ENCODE measurements at places on chromosomes 4 and X. TPM values are rescaled to one million over a fixed set of nuclear protein-coding genes. Genes with fewer than 3 reads are reported as not detected.

HSFX4 gene
- total RNA-seq: not detected

AFP gene
- total RNA-seq: not detected

SLC7A11 gene
- 10.4 TPM for total RNA-seq

MAGEA4 gene
- total RNA-seq: not detected

GABRB1 gene
- 4.9 TPM for total RNA-seq

DNA sequence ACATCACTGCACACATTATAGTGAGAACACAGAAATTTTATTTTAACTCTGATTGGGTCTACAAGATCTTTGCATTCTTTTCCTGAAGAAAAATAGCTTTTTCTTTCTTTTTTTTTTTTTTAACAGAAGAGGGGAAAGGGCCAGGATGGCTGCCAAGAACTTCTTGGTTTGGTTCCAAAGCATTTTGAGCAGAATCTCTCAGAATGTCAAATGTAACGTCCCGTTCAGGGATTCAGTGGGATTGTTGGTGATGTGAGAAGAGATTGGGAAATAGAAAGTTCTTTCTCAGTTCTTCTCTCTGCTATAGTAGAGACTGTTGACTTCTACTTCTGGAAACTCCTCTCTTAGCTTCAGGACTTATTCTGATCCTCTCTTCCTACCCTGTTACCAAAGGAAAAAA, 70.9 kb upstream of the CBR4 start:
- no peaks in the 10 kb centered on the region for H3K4me1 ChIP-seq
- H3K27ac ChIP-seq: no peak overlapping the region
- H3K36me3 ChIP-seq: no peaks in the 10 kb centered on the region
- H3K4me3 ChIP-seq: no peak overlapping the region
- DNase-seq: no peak

DNA sequence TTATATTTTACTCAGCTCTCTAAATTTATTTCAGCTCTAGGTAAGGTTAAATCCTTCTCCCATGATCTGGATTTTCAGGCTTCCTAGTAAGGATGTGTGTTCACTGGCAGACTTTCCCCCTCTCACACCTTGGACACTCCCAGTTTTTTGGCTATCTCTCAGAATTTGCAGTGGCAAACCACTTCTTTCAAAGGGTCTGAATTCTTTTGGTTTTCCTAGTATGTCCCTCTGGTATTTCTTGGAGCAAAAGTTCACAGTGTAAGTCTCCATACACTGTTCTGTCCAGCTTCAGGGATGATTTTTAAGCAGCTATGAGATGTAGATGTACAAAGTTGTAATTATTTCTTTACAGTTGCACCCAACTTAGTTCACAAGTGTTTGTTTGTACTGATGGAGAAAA, 653.8 kb upstream of the GALNT7 start:
- H3K27ac ChIP-seq: no peak overlapping the region
- no peak for DNase-seq
- no peaks in the 10 kb centered on the region for H3K36me3 ChIP-seq
- H3K4me3 ChIP-seq: no peak overlapping the region
- H3K27me3 ChIP-seq: no peaks in the 10 kb centered on the region

- H3K27me3 ChIP-seq: no peaks in the 10 kb centered on the region
- no peak within 1 kb of the TSS for H3K4me3 ChIP-seq
- no peak for DNase-seq
Measured at GRCh38 chrX:22999696-23000223, at the start of gene DDX53. DDX53 (plus strand) TSS chrX:22999960; CDS start chrX:23000058, 98 bp downstream.

DNA sequence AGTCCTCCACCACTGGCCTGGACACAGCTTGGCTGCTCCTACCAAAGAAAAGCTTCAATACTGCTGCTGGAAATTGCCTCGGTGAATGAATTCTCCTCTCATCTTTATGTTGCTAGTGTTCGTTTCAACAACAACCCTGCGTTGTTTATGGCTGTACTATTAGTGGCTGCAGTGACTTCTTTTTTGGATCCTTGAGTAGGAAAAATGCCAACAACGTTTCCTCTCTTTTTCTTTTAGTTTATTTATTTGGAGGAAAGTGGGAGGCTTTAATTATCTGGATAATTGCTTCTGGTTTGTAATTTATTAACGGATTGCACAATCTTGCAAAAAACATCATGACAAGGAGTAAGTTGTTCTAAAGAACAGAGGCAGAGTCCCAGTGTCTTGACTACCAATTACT, 464.1 kb upstream of the TRAM1L1 start:
- H3K4me3 ChIP-seq: no peak overlapping the region
- peaks cover 6% of the 10 kb centered on the region for H3K4me1 ChIP-seq
- no peaks in the 10 kb centered on the region for H3K36me3 ChIP-seq
- no peak overlapping the region for H3K27ac ChIP-seq

GRCh38 chrX:111917591-111917990, 41.6 kb downstream of the TRPC5OS start:
- no peak overlapping the region for H3K27ac ChIP-seq
- H3K36me3 ChIP-seq: peaks cover 6% of the 10 kb centered on the region
- no peak for DNase-seq
- H3K27me3 ChIP-seq: peaks cover 2% of the 10 kb centered on the region
- no peaks in the 10 kb centered on the region for H3K4me1 ChIP-seq

DNA sequence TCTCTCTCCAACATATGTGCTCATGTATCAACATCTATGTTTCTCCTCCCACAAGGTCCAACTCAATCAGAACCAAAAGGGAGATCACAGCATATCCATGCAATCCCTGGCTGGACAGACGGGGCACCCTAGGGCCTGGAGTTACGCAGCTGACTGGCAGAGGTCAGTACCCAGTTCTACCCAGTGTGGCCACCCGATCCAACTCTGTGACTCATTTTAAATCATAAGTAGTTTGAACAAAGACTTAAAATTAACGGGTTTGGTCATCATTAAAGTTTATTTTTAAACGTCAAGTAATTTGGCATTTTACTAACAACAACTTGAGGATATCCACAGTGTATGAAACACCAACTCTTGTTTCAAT, 59.5 kb downstream of the APBB2 start:
- no peak overlapping the region for H3K27ac ChIP-seq
- no peaks in the 10 kb centered on the region for H3K36me3 ChIP-seq
- no peak overlapping the region for H3K4me3 ChIP-seq

- DNase-seq: no peak
- H3K36me3 ChIP-seq: no peaks in the 10 kb centered on the region
- H3K4me1 ChIP-seq: peaks cover 1% of the 10 kb centered on the region
- H3K27me3 ChIP-seq: no peaks in the 10 kb centered on the region
- H3K4me3 ChIP-seq: no peak overlapping the region
- no peak overlapping the region for H3K27ac ChIP-seq
Measured at GRCh38 chrX:18098763-18099162, 121.9 kb downstream of the BEND2 start.

GRCh38 chr4:85028910-85029309, 62.4 kb upstream of the WDFY3 start:
- H3K36me3 ChIP-seq: peaks cover 43% of the 10 kb centered on the region
- DNase-seq: no peak
- H3K27ac ChIP-seq: peak overlapping the region; percentile 88
- H3K4me3 ChIP-seq: no peak overlapping the region
- H3K4me1 ChIP-seq: peaks cover 12% of the 10 kb centered on the region

DNA sequence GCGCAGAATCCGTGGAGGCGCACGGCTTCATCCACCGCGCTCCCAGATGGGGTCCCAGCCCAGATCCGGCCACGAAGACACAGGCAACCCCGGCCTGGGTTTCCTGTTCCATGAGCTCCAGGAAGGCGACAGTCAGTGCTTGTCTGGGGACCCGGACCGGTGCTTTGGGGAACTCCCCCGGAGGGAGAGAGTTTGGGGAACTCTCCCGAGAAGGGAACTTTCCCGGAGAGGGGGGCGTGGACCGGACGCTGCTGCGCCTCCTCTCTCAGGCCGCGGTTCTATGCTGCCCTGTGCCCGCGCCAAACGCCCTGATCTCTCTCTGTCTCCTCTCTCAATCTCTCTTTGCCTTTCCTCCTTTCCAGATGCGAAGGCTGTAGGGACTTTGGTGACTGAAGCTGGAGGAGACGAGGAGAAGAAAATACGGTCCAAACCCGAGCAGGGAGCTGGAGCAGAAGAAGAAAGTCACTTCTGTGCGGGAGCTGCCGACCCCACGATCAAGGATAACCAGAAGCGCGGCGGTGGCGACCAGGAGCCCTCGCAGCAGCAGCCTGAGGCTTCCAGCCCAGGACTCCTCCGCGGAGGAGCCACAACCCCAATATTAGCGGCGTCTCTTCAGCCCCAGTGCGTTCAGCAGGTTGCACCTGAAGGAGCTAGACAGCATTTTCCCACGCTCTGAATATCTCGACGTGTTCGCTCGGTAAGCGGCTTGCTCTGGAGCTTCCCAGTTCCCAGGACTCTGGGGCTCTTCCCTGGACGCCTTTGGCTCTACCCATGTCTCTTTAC, 47.6 kb upstream of the NKAP start:
- DNase-seq: peak; percentile 23
- no peaks in the 10 kb centered on the region for H3K36me3 ChIP-seq
- H3K4me3 ChIP-seq: peak overlapping the region; percentile 78
- H3K27me3 ChIP-seq: peaks cover 14% of the 10 kb centered on the region

DNA sequence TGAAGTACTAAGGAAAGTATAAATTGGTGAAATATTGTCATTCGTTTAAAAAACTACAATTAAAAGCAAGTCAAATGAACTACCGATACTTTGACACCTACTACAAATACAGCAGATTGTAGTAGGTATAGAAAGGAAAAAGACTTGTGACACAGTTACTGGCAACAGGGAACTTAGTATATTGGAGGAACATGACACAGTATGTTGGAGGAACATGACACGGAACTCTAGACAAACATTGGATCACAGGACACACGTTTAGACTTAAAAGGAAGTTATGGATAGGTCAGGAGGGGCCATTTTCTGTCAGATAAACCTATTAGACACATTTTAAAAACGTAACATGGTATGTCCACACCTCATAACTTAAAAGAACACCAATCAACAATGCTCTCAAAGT, 132.5 kb downstream of the APBB2 start:
- H3K4me3 ChIP-seq: no peak overlapping the region
- H3K4me1 ChIP-seq: peaks cover 5% of the 10 kb centered on the region
- no peaks in the 10 kb centered on the region for H3K27me3 ChIP-seq
- H3K27ac ChIP-seq: no peak overlapping the region

DNA sequence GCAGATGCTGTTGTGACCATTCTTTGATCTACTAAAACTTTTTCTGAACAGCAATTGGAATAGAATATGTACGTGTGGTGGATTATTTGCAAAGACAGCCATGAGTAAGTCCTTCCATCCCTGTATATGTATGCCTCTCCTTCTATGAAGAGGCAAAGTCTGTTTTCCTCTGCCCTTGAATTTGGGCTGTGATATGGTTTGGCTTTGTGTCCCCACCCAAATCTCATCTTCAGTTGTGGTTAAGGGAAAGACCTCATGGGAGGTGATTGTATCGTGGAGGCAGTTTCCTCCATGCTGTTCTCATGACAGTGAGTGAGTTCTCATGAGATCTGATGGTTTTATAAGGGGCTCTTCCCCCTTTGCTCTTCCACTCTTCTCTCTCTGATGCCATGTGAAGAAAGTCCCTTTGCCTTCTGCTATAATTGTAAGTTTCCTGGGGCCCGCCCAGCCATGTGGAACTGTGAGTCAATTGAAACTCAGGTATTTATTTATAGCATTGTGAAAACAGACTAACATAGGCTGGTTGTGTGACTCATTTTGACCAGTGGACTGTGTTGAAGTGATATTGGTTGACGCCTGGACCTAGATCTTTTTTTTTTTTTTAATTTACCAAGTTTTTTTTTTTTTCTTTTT, 108.3 kb upstream of the CAMK2D start:
- no peaks in the 10 kb centered on the region for H3K36me3 ChIP-seq
- no peak overlapping the region for H3K4me3 ChIP-seq
- no peaks in the 10 kb centered on the region for H3K27me3 ChIP-seq
- no peak for DNase-seq
- no peak overlapping the region for H3K27ac ChIP-seq

DNA sequence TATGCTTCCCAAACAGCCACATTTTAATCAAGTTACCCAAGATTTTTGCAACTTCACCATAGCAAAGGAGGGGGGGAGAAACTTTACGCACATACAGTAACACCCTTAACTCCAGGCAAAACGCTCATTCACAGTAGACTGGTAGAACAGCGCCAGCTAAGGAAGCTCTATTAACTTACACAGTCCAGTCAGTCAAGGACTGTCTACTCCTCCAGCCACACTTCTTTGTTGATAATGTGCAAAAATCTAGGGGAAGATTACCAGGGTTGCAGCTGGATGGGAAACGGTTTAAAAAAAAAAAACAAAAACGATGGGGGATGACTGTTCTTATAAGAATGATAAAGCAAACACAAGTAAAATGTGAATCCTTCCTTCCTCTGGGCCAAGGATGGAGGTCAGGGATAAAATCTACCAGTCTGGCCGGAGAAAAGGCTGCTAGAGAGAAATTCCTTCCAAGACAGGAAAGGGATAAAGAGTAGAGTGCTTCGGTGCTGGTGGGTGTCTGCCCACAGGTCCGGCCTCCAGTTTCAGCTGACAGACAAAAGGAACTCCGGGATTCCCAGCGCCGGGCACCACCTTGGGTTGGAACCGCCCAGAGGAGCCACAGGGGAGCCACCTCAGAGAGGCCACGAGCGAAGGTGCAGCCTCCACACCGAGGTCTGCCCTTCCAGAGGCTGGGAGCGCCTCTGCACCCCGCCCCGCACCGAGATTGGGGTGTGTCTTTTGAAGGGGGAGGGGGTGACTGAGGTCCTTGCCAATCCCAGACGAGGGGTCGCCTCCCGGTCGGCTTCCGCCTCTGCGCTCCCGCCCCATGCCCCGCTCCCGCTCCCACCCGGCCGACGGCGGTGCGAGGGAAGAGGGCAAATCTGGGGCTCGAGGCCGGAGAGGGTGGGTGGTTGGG, 811 bp downstream of the ANKRD50 start:
- H3K36me3 ChIP-seq: no peaks in the 10 kb centered on the region
- H3K27me3 ChIP-seq: peaks cover 4% of the 10 kb centered on the region
- no peak overlapping the region for H3K27ac ChIP-seq
- H3K4me1 ChIP-seq: peaks cover 25% of the 10 kb centered on the region
- peak; percentile 82 for DNase-seq

- no peak overlapping the region for H3K27ac ChIP-seq
- peaks cover 8% of the 10 kb centered on the region for H3K4me1 ChIP-seq
- H3K36me3 ChIP-seq: no peaks in the 10 kb centered on the region
- peaks cover 3% of the 10 kb centered on the region for H3K27me3 ChIP-seq
- H3K4me3 ChIP-seq: no peak overlapping the region
- DNase-seq: no peak
Measured at GRCh38 chr4:184101711-184102110, 116.0 kb downstream of the ENPP6 start.

GRCh38 chr4:81786063-81786763, 314.5 kb upstream of the RASGEF1B start:
- peak overlapping the region; percentile 86 for H3K27ac ChIP-seq
- H3K4me3 ChIP-seq: no peak overlapping the region
- peaks cover 3% of the 10 kb centered on the region for H3K27me3 ChIP-seq
- DNase-seq: no peak
- H3K36me3 ChIP-seq: no peaks in the 10 kb centered on the region
- peaks cover 26% of the 10 kb centered on the region for H3K4me1 ChIP-seq

- no peak for DNase-seq
- H3K27me3 ChIP-seq: peaks cover 2% of the 10 kb centered on the region
- H3K4me3 ChIP-seq: no peak overlapping the region
- H3K27ac ChIP-seq: no peak overlapping the region
- H3K36me3 ChIP-seq: no peaks in the 10 kb centered on the region
Measured at GRCh38 chrX:2863646-2864045, 34.9 kb downstream of the GYG2 start.

- no peaks in the 10 kb centered on the region for H3K4me1 ChIP-seq
- no peaks in the 10 kb centered on the region for H3K27me3 ChIP-seq
- no peak for DNase-seq
Measured at GRCh38 chr4:83569429-83569828, 33.5 kb downstream of the GPAT3 start.

All from glutamatergic neuron (in vitro differentiated cells).